NCI-H524 treated with DMSO at 0.1 percent for 48 hours (cell line): ENCODE measurements at places on chromosomes 1 and 21.

- DNase-seq: no peak
Observed at GRCh38 chr1:100070201-100070939, 62.4 kb downstream of the SASS6 start.

GRCh38 chr1:243849421-243850201, 432 bp downstream of the AKT3 start:
- no peak for DNase-seq

GRCh38 chr1:234554698-234555311, 55.2 kb downstream of the IRF2BP2 start:
- no peak for DNase-seq

- no peak for DNase-seq
Observed at GRCh38 chr1:196723325-196724185, 51.1 kb upstream of the CFHR3 start.

DNA sequence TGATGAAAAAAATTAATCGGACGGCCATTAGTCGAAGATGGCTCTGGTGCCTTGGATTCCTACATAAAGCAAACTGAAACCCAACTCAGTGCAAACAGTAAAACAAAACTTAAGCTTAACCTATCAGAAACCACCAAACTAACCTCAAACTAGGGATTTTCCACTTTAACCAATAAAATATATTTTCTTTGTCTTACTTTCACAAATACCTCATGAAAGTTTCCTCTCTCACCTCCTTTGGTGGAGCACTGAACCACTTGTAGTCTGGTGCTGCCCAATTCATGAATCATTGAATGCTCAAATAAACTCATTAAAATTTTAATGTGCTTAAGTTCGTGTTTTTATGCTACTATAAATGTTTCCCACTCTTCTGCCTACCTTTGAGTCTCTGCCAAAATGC, 7.0 kb downstream of the ADORA3 start:
- DNase-seq: no peak

- DNase-seq: no peak
Observed at GRCh38 chr1:61921435-61921834, 179.2 kb downstream of the PATJ start.

- DNase-seq: no peak
Observed at GRCh38 chr1:167612587-167613385, 17.2 kb upstream of the RCSD1 start.

DNA sequence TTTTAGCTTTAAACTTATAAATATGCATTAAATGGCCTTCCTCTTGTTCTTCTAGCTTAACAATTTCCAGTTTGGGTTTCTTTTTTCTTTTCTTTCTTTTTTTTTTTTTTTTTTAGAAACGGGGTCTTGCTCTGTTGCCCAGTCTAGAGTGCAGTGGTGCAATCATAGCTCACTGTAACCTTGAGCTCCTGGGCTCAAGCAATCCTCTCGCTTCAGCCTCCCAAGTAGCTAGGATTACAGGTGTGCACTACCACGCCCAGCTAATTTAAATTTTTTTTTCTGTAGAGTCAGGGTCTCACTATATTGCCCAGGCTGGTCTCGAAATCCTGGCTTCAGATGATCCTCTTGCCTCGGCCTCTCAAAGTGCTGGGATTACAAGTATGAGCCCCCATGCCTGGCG, 37.9 kb upstream of the RUNX3 start:
- DNase-seq: no peak

- DNase-seq: no peak
Observed at GRCh38 chr1:64087768-64088167, 115.7 kb upstream of the UBE2U start.

GRCh38 chr1:1929639-1930545, 10.8 kb upstream of the TMEM52 start:
- DNase-seq: no peak

DNA sequence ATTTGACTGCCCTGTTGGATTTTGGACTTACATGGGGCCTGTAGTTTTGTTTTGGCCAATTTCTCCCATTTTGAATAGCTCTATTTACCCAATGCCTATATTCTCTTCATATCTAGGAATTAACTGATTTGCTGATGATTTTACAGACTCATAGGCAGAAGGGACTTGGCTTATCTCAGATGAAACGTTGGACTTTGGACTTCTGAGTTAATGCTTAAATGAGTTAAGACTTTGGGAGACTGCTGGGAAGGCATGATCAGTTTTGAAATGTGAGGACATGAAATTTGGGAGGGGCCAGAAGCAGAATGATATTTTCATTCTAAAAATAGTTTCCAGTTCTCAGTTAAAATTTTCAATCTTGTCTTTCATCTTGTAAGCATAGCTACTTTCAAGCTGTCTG, 222.3 kb downstream of the COP1 start:
- no peak for DNase-seq

DNA sequence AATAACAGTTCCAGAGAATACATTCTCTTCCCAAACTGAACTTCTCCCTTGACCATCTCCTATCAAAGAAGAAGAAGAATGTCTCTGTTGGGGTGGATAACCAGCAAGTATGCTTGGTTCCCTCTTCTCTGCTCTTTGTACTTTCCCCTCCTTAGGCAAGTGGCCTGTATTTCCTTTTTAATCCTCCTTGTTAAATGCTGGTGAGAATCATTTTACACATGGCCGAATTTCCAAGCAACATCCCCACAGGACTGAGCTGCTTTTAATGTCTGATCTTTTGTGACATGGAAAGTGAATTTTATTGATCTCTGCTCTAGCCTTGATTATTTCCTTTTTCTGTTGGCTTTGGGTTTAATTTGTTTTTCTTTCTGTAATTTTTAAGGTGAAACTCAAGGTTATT, 336.7 kb downstream of the DUSP10 start:
- no peak for DNase-seq

DNA sequence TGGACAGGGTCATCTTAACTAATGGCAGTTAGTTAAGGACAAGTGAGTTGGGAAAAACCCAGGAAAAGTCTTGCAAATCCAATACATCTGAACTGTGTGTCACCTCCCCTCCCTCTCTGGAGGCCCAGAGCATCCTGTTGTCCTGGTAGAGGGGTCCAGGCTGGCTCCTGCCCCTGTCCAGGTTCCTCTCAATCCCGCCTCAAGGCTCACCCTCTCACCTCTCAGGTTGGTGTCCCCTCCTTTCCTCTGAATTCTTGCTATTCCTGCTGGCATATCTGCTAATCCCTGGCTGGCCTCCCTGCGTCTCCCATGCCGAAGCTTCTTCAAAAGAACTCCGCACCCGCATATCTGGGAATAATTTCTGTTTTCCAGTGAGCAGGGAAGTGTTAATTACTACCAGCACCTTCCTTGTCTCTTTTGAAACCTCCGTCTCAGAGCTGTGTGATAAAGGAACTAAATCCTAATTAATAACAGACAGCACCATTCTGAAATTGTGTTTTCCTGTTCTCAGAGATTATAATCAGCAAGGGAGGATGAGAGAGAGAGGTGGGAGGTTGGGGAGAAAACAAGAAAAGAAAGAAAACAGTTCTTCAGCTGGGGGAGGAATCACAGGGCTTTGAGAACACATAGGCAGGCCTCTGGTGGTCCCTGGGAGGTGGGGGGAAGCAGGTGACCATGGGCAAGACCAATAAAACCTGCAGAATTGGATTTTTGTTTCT, 568.0 kb downstream of the PTPRU start:
- DNase-seq: no peak

DNA sequence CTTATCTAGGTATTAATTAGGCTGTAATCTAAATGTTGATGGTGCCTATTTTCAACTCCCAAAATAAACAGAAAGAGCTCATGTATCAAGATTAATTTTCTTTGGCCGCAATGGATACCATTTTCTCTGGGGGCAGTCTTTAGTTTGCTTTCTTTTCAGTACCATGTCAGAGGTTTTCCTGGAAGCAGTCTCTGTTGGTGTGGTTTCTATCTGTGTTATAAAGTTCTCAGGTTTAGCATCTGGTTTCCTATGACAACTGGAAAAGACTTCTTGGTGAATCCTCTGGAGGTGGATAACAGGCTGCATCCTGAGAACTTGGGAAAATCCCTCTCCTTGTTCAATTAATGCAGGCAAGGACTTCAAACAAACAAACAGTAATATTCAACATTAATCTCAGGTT, 38.7 kb upstream of the BATF3 start:
- DNase-seq: no peak

DNA sequence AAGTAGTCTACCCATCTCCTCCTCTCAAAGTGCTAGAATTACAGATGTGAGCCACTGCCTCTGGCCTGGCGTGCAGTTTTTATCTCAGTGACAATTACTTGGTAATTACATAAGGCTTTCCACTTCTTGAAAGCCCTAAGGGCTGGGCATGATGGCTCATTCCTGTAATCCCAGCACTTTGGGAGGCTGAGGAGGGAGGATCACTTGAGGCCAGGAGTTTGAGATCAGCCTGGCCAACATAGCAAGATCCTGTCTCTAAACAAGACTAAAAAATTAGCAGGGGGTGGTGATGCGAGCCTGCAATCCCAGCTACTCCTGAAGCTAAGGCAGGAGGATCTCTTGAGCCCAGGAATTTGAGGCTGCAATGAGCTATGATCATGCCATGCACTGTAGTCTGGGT, 7.7 kb downstream of the HHAT start:
- DNase-seq: no peak

DNA sequence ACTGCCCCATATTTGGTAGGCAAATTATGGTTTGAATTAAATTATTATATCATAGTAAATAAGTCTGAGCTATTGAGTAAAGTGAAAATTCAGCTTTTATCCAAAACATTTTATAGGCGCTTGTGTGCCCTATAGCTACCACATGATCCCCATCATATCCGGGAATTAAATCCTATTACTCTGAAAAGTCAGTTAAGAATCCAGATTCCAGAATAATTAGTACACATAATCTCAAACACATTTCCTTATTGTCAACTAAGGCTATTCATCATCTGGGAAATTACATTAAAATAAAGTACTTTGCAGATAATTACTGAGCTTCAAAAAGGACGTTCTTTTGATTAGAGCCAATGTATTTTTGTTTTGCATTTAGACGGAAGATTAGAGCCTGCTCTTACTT, 72.3 kb downstream of the CTH start:
- DNase-seq: no peak

DNA sequence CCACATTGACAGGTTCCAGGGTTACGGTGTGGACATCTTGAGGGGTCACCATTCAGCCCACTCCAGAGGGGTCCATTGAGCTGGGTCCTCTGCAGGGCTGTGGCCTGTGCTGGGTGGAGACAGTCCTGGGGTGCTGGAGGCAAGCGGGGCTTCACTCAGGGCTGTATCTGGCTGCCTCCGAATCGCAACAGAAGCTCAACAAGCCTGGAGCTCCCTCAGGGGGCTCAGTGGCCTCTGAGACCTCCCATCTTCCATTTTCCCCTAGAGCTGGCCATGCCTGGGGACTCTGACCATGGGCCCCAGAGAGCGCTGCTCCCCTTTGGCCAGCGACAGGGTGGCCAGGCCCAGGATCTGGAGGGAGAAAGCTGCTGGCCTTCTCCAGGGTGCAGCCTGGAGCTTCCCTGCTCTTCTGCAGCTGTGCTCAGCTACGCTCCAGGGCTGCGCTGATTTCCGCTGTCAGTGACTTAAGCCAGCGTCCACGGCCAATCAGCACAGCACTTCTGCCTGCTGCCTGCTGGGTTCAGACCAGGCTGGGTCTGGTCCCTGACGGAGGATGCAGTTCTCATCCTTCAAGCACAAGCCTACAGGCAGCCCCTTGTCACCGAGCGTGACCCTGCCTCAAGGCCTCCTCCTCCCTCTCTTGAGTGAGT, 45.0 kb upstream of the ADARB1 start:
- DNase-seq: peak; percentile 28

GRCh38 chr1:5375481-5375880, 616.7 kb downstream of the NPHP4 start:
- DNase-seq: no peak

DNA sequence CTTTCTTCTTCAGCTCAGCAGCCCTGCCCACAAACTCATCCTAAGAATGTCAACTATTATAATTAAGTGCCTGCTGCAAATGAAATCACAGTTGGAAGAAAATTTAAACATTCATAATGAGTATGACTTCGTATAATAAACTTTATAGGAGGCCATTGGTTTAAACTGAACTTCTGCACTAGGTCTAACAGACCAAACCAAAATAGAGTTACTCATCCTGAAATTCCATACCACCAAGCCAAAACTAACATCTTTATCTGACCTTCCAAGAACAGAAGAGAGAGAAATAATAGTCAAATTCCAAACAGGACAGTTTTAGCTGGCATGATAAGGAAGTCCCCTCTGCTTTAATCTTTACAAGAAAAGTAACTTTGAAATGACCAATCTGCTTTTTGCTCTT, 472.4 kb upstream of the PRMT6 start:
- DNase-seq: no peak

GRCh38 chr1:67761091-67761490, 72.2 kb downstream of the GNG12 start:
- no peak for DNase-seq

DNA sequence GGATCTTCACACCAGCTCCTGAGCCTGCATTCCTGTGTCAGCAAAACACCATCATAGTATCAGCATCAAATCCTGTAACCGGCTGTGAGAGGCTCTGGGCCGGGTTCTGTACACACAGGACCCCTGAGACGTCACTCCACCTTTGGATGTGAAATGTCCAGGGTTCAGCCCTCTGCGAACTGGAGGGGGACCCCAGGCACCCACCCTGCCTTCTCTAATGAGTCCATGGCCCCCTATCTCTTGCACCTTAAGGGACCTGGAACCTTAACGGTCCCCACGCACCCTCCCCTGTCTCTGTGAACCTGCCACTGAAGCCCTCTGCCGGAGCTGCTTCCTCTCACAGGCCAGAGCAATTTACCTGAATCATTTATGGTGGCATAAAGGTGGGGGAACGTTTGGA, 257.8 kb downstream of the NPHP4 start:
- DNase-seq: no peak
